NCI-H146 (cell line): ENCODE measurements at places on chromosomes 4 and X.
A peak's percentile ranks its signal among the peaks of the same experiment; 100 is the strongest.

GRCh38 chr4:30536231-30536630 is 183.9 kb upstream of the PCDH7 start:
- DNase-seq, result no peak

- DNase-seq, result no peak
These were observed 79.8 kb downstream of the FUNDC1 start for GRCh38 chrX:44462850-44463249.

DNA sequence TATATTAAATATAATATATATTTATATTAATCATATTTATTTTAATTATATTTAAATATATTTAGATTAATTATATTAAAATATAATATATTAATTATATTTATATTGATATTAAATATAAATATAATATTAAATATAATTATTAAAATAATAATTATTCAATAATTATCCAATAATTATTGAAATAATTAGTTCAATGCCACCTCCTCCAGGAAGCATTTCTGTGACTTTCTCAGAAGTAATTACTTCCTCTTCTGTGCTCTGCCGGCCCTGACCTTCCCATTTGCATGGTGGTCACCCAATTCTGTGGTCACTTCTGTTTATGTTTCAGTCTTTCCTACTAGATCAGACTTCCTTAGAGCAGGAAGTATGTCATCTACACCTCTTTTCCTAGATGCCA is 45.8 kb downstream of the EVC2 start:
- DNase-seq, result no peak

- no peak for DNase-seq
These were observed 57.6 kb upstream of the UBQLN2 start for GRCh38 chrX:56505866-56506265.

GRCh38 chr4:104915373-104915772 is 231.3 kb upstream of the TET2 start:
- no peak for DNase-seq

- DNase-seq, result no peak
These were observed 229.6 kb upstream of the PGRMC2 start for GRCh38 chr4:128517096-128517738.

DNA sequence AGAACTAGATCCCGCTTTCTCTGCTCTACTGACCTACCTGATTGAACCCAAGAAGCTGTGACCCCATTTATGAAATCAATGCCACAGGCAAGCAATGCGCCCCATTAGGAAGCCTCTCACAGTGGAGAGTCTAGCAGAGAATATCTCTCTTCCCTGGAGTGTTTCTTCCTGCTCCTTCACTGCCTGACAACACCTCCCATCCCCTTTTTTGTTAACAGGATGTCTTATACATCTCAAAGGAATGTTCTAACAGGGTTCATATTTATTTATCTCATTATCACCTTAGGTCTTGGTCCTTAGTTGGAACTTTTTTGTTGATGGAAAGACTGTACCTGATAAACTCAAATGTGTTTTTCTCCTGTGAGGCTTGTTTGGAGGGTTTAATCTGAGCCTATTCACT is 35.5 kb downstream of the SLIT2 start:
- no peak for DNase-seq

DNA sequence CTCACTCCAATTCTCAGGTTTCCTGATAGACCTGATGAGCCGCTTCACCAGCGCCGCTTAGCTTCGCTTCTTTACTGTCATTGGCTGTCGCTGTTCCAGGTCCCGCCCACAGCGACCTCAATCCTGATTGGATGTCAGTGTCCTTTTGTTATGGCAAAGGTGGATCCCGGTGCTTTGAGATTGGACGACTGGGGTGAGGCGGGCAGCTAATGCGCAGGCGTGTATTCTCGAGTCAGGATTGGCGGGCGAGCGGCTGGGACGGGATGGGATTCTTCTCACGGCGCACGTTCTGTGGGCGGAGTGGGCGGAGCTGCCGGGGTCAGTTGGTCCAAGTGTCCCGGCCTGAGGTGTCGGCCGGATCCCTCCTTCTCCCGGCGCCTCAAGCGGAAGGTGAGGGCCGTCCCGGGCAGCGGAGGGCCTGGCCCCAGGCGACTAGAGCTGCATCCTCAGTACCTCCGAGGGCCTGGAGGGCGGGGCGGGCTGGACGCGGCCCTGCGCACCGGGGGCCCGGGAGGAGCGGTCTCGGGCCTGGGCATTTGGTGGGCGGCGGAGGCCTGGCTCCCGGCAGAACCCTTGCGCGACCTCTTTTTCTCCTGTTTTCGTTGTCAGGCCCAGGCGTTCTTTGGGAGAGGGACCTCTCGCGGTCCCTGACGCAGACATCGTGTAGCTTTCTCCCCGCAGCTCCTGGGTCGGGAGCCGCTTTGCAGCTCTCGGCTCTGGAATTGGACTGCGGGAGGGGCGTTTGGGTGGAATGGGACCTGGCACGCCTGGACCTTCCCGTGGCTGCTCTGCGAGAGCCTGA is at the start of gene SCOC:
Gene SCOC, plus strand, starts transcription at position 319 of the 802 bp plus-strand sequence. CDS start 5,525 bp downstream, outside the sequence.
- DNase-seq, result peak; percentile 98

DNA sequence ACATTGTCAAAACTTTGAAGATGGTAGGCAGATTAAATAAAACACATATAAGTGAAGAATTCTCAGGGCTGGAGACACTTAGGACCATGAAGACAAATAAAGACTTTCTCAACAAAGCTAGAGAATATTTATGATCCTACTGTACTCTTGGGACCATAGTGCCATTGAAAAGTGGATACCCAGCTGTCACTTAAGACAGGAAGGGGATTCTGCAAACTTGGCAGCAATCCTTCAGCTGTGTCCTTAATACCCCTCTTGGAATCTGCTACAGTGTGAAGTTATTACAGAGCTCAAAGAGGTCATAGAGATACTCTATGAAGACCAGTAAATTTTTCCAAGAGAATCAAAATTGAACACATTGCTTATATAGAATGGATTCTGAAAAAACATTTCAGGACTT is 24.3 kb downstream of the PDE5A start:
- DNase-seq, result no peak

DNA sequence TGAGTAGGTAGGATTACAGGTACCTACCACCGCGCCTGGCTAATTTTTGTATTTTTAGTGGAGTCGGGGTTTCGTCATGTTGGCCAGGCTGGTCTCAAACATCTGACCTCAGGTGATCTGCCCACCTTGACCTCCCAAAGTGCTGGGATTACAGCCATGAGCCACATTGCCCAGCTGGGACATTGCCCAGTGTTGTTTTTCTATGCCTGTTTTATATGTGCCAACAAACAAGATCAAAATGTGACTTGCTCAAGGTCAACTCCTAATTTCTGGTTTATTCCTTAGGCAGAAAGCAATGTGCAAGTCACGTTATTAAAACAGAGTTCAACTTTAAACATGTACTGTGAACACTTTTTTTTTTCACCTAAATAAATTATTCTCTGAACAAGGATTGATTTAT is 2.7 kb downstream of the LRIT3 start:
- DNase-seq, result no peak

GRCh38 chrX:105191878-105192277 is 28.6 kb downstream of the TEX13A start:
- DNase-seq, result no peak
